ENCODE measurements at places on chromosomes 7 and 10.

GRCh38 chr10:51733057-51733456, 33.7 kb upstream of the CSTF2T start:
- no peak for DNase-seq

GRCh38 chr7:158408318-158408920, 179.2 kb downstream of the PTPRN2 start:
- no peak for DNase-seq

DNA sequence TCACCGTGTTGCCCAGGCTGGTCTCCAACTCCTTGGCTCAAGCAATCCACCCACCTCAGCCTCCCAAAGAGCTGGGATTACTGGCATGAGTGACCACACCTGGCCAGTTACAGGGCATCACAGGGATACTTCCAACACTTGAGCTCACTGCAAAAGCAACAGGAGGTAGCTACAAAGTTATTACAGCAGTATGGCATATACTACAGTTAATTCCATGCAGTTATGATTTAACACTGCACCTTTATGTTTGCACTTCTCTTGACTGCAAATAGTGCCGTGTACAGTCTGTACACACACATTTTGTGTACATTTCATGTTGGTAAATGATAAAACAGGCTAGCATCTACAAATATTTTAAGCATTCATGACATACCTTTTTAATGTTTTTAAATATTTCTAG, 21.3 kb downstream of the SRPK2 start:
- no peak for DNase-seq

DNA sequence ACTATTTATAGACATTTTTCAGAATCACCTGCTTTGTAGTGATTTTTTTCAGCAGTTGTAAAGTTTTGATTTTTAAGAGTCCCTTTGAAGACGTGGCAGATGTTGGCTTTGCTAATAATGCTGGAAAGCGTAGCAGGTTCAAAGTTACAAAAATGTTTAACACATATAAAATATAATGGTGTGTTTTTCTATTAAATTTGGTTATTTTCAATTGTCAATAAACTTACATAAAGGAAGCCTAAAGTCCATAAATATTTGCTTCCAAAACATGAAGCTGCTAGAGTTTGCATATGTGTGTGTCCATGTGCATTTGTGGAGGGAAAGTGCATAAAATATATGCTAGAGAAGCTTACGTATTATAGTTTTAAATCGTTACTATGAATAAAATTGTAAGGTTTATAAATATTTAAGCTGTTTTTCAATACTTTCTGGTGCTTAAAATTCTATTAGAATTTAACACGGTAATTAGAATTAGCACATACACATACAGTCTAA, 3.7 kb downstream of the MEOX2 start:
- DNase-seq, result no peak

DNA sequence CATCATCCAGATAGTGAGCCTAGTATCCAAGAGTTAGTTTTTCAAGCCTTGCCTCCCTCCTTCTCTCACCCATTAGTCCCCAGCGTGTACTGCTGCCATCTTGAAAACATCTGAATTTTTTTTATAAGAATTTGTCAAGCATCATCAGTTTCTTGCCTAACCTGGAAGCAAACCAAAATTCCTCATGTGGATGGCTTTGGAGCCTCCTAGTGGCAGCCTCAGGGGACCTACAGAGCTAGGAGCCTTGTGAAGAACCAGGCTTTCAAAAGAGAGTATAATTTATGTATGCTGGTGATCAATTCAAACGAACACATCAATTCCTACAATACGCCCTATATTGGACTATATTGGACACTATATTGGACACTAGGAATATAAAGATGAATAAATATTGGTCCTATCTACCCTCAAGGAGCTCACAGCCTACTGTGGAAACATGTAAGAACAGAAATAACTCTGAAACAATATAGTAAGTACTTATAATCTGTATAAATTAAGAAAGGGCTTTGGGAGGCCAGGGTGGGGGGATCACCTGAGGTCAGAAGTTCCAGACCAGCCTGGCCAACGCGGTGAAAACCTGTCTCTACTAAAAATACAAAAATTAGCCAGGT, 63.4 kb downstream of the HPSE2 start:
- DNase-seq, result no peak

GRCh38 chr7:22001345-22002004, 55.8 kb upstream of the CDCA7L start:
- peak; percentile 30 for DNase-seq

GRCh38 chr7:123797673-123798531, 47.1 kb upstream of the HYAL4 start:
- DNase-seq, result peak; percentile 27

GRCh38 chr10:6102128-6102527, 13.3 kb downstream of the RBM17 start:
- DNase-seq, result no peak

DNA sequence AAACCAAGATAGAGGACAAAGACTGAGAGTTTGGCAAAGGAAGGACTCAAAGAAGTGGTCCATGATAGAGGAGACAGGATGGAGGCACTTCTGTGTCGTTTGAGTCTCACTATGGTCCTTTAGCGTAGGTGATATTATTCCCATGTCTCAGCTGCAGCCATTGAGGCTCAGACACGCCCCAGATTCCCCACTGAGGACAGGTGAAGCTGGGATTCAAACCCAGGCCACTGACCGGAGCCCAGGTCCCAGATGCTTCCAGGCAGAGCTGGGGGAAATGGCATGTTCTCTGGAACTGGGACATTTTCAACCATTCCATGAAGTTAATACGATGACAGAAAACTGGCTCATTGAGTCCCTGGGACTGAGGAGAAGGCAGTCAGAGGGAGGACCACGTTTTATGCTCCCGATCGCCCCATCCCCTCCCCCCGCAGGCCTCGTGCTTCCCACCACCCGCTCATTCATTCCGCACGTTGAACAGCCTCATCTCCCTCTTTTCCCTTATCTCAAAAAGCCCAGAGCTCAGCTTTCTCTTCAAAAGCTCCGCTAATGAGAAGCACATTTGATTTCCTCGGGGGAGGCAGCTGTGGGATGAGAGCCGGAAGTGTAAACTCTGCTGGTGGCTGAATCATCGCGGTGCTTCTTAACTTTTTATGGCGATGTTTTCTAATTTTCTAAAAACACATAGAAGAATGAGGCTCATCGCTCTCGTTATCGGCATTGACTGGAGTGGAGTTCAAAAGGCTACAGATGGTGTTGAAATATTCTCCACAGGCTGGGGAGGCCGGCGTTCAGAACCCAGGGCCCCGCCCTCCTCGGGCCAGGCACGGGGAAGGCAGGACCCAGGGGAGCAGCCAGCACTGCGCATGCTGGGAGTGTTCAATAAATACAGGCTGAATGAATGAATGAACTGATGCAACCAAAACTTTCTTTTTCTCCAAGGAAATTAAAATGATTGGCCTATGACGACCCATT, 64.0 kb downstream of the OAT start:
- no peak for DNase-seq

DNA sequence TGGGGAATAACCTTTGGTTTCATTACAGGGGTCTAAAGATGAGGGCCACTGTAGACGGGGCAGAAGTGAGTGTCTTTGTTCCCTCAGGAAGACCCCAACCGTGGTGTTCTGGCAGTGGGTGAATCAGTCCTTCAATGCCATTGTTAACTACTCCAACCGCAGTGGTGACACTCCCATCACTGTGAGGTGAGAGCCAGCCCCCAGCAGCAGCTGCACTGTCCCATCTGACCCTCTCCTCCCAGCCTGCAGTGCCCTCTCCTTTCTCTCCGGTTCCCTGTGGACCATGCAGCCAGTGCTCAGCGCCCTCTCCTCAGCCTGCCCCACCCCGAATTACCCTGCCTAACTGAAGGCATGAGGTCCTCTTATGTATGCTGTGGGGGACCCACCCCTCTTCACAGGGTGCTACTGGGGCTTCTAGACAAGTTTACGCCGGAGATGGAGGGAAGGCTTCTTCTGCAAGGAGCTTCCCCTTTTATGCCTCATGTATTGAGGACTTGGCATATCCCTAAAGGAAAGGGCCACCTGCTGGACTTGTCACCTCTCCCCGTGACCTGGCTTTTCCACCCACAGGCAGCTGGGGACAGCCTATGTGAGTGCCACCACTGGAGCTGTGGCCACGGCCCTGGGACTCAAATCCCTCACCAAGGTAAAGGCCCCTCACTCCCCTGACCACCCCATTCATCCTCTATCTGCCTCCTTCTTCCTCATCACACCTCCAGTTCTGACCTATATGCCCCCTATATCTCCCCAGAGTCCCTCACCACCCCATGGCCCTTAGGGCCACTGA, 5.1 kb downstream of the SFXN3 start:
- no peak for DNase-seq

DNA sequence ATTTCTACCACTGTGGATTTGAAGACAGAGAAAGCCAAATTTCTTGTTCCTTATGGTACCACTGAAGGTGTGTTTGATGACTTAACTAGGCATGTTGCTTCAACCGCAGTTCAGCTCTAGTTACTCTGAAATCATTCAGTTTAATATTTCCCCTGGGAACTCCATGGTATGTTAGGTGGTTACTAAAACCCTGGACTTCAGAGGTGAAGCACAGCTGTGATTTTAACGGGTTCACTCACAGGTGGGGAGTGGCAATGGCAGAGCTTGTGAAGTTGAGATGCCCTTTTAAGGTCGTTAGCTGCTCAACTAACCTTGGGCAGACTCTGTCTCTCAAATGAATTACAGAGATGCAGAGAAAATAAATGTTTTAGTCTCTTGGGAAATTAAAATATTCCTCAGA, 163.6 kb upstream of the PHYHIPL start:
- no peak for DNase-seq

DNA sequence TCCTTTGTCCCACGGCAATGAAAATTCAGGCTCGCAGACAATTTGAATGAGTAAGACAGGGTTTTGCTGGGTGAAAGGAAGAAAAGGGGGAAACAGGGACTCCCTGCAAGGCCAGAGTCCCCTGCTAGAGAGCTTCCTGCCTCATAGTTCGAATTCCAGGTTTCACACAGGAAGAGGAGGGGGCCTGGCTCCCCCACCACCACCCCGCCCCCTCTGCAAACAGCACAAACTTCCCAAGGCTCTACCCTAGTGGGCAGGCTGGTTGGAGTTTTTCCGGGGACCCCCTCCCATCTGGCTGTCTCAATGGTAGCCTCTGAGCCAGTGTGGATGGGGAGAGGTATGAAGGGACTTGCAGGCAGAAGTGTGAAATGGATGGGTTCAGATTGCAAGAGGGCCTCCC, 57.4 kb upstream of the NEBL start:
- DNase-seq, result no peak

GRCh38 chr10:60352105-60352504, 37.6 kb downstream of the ANK3 start:
- no peak for DNase-seq

GRCh38 chr10:92164036-92164696, 126.7 kb downstream of the CPEB3 start:
- DNase-seq, result no peak

DNA sequence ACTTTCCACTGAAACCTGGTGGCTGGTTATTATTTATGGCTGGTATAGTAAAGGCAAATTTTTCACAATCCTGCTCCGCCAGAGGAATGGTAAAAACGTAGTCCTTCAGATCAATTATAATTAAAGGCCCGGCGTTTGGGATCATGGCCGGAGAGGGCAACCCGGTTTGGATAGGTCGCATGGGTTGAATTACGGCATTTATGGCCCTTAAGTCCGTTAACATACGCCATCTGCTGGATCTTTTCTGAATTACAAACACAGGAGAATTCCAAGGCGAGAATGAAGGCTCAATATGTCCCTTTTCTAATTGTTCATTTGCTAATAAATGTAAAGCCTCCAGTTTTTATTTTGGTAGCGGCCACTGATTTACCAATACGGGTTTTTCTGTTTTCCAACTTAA, 11.3 kb upstream of the TAS2R3 start:
- no peak for DNase-seq

DNA sequence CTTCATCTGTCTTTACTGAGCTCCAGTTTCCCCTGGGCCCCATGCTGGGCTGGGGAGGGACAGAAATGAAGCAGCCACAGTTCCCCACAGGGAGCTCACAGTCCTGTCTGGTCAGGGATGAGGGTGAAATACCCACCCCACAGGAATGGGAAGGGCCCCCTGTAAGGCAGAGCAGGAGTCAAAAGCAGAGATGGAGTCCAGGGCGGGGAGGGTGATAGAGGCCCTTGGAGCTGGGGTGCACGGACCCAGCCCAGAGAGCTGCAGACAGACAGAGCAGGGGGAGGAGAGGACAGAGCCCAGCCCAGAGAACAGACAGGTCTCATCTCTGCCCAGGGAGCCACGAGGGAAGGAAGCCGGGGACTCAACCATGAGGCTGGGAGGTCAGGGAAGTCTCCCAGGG, 34.9 kb upstream of the ZNF488 start:
- no peak for DNase-seq

GRCh38 chr7:114414156-114415063, at the start of gene FOXP2:
FOXP2 (plus strand) TSS chr7:114414815; CDS start chr7:114426512, 11,697 bp downstream.
- DNase-seq, result peak; percentile 49

DNA sequence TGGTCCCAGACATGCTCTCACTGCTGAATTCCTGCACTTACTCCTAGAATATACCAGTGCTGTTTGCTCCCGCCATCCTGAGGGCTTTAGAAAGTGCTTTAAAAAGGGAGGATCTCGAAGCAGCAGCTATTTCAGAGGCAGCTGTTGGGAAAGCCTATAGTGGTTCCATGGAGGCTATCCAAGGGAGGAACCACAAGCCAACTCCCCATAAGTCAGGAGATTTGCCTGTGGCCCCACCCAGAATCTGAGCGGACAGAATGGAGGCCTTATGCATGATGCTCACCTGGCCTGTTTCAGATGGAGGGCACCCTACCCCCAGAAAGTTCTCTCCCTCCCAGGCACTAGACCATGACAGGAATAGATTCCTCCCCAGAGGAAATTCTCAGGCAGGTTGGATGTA, 2.3 kb upstream of the KCNIP2 start:
- no peak for DNase-seq

- no peak for DNase-seq
These were observed 17.6 kb upstream of the FGFR2 start for GRCh38 chr10:121615836-121616235.

- no peak for DNase-seq
These were observed 997 bp upstream of the LDB1 start for GRCh38 chr10:102120991-102121738.

- DNase-seq, result no peak
These were observed 127.8 kb upstream of the ADCY1 start for GRCh38 chr7:45446195-45446944.

DNA sequence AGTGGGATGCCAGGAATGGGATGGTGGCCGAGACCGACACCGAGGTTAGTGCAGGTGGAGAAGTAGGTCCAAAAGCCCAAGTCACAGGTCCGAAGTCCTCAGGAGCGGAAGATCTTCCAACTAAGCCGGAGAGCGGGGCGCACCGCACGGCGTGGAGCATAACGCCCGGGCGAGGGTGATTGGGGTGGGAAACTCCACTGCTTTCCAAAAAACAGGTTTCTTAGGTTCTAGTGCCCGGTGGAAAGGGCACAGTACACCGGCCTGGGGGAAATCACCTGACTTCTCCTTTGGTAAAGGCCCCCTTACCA, 11.4 kb upstream of the SPAG6 start:
- DNase-seq, result no peak
